ENCODE measurements at places on chromosomes 6 and 20.

DNA sequence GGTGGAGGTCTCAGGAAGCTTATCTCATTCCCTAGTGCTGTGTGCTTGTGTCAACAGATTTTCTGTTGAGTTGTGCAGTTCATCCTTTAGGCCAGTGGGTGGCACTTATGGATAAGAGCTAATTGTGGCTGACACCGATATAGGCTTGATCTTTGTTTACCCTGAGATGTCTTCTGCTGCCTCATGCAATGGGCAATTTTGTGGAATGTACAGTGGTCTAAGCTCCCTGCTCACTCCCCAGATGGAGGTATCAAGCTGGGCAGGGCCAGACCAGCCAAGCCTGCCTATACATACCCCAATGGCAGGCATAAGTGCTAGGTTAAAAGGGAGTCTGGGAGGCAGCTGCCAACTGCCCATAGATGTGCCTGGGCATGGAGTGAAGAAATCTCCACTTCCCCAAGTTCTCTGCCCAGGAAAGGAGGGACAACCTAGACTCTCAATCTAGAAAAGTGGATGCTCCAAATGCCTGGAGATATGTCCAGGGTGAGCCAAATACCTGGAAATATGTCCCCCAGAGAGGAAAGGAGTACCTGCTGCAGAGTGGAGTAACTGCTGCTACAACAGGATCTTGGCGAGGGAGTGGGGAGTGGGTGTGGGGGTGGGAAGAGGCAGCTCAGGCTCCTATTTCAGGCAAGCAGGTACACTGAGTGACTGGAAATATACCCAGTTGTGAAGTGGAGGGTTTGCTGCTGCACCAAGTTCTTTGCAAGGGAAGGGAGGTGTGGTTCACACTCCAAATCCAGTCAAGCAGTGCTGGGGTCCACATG, 53.2 kb upstream of the ARG1 start:
- DNase-seq, result no peak

- DNase-seq, result no peak
Measured at GRCh38 chr20:58899512-58899911, 47.0 kb downstream of the GNAS start.

- DNase-seq, result no peak
Measured at GRCh38 chr20:58065508-58066361, 162.7 kb downstream of the ANKRD60 start.

DNA sequence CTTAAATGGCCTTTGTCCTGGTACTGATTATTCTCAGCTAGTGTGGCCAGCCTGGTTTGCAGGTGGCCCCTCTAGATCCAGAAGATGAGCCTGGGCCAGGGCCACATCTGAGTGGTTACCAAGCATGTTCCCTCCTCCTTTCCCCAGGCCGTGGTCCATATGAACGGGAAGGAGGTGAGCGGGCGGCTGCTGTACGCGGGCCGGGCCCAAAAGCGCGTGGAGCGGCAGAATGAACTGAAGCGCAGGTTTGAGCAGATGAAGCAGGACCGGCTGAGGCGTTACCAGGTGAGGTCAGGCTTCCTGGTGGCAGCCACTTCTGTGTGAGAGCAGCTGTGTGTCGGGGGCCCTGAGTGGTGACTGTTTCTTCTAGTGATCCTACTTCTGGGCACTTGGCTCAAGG, 11.6 kb downstream of the PABPC1L start:
- DNase-seq, result no peak

DNA sequence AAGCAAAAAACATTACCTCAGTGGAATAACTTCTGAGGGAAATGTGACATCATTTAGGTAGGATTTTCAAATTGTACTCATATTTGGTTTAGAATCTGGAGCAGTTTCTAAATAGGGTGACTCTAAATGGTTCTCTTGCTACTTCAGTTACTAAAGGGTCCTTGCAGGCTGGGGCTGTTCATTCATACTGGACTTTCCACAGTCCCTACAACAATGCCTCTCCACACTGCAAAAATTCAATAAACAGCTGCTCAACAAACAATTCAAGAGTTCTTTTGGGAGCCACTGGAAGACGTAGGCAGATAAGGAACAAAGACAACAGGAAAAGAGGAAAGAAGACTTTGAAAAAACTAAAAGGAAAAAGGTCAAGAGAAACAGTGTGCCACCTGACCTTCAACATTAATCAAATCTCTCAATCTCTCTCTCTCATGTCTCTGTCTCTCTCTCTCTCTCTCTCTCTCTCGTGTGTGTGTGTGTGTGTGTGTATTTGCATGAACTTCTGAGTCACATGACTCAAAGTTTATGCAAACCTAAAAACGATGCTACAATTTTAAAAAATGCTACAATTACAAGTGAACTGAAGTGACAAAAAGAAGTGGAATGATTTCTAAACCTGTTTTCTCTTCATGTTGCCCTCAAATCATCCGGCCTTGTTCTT, 14.5 kb downstream of the NOL7 start:
- no peak for DNase-seq

DNA sequence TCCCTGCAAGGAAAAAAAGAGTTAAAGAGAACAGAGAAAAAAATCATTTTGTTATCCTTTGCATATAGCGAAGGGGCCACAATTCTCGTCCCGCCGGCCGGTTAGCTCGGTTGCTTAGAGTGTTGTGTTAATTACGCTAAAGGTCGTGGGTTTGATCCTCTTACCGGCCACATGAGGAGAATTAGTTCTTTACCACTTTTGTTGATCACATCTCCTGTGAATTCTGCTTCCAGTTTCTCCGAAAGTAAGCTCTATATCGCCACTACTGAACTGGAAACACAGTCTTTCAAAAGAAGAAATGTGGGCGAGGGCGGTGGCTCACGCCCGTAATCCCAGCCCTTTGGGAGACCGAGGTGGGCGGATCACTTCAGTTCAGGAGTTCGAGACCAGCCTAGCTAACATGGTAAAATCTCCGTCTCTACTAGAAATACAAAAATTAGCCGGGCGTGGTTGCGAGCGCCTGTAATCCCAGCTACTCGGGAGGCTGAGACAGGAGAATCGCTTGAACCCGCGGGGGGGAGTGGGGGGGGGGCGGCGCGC, 13.4 kb downstream of the PRSS16 start:
- DNase-seq, result no peak

DNA sequence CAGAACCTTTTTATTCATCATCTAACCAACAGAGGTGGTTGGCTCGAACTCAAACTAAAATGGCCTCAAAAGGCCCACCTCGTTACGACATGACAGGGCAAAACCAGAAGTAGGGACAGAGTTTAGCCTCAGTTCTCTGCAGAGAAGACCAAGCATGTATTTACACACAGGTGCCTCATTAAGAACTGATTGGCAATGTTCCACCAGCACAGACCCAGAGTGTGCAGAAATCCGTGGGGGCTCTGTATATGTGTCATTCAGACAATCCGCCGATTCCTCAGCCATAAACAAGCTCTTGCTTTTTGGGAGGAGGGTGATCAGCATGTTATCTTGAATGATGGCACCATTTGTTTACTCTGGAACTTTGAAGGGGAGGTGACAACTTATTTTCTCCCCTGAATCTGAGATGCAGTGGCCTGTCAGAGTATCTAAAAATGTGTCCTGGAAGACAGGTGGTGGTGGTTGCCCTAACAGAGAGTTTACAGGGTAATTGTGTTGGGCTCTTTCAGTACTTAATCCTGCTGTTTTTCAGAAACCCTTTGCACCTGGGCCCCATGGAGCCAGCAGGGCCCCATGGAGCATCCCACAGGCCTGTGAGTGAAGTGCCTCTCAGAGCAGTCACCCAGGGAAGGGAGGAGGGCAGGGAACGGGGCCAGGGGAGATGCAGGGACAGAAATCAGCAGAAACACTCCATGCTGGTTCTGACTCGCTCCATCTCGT, 29.1 kb upstream of the C20orf203 start:
- no peak for DNase-seq

DNA sequence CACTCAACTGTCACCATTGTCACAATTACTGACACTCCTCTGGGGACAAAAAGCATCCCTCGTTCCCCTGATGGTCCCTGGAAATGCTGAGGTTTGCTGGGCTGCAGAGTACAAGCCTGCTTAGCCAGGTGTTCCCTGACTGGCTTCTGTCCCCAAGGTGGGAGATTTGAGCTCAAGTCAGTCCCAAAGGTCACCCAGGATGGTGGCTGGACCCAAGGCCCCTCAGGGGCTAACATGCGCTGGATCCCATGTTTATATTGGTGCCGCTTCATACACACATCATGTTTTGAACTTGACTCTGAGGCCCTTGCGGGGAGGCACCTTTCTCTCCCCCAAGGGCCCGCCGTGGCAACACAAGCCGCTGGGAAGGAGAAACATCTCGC, 44.2 kb downstream of the PMEPA1 start:
- DNase-seq, result no peak

DNA sequence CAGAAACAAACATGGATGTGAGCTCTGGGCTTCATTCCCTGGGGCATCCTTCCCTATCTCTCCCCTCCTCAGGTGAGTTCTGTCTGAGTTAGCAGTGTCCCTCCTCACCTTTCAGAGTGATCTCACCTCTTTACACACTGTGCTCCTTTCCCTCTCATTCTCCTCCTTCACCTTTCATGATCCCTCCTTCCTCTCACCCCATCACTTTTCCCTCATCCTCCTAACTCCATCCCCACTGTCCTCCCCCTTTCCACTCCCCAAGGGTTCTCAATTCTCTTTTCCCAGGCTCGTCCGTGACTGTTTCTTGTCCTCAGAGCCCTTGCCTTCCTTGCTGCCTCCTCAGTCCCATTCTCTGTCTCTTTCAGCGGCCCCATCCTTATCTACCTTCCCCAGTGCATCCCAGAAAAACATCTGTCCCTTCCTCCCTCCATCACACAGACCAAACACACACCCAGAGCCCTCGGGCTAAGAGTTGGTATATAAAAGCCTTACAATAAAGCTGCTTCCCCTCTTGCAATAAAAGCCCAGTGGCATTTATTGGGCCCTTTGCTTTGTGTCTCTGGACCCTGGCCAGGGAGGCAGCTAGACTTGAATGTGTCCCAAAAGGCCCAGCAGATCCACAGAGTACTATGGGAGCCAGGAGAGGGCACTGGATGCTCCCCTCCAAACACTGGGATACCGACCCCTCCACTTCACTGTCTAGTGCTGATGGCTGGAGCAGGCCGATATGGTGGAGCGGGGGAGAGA, 1.9 kb downstream of the RNF39 start:
- no peak for DNase-seq

DNA sequence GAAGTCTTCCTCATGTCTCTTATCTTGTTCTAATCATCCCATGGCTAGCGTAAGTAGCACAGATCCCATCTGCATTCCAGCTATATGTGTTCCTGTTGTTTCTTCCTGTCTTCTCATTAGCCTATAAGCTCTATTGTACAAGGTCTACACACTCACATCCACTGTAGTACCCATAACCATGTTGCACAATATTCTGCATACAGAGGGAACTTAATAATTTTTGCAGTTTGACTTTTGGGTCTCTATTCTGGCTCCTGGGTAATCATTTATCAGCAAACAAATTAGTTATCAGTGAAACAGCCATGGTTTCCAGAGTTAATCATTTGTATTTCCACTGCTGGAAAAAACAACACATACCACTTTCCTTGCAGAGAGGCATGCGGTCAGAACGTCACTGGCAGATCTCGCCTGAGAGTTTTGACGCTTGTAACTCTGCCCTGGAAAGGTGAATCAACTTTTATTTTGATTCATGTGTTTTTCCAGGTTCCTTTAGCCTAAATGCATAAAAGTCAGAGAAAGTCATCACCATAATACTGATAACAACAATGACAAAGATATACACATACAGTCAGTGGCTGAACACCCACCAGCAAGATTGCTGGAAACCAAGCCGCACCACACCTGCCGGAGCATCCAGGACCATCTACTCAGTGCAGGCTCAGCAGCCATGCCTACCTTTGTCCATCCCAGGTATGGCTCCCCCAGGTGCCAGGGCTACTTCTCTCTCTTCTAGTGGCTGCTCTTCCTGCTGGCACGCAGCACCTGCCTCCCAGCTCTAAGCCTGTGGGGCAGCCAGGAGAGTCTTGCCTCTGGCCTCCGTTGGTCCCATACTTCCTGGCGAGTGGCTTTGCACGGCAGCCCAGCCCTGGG, 158.2 kb downstream of the QRSL1 start:
- no peak for DNase-seq
